ENCODE measurements at places on chromosomes 7 and 10. TPM values are rescaled to one million over a fixed set of nuclear protein-coding genes. Genes with fewer than 3 reads are reported as not detected.

GLI3 gene
- 34.0 TPM for total RNA-seq

ABCA13 gene
- total RNA-seq = 0.08 TPM

ZNF25 gene
- total RNA-seq = 9.3 TPM

IPMK gene
- 3.7 TPM for total RNA-seq

GIMAP1 gene
- under 0.01 TPM for total RNA-seq

MTG1 gene
- total RNA-seq = 16.0 TPM

METTL27 gene
- total RNA-seq = 8.1 TPM

GJD4 gene
- not detected for total RNA-seq

SH2B2 gene
- 7.0 TPM for total RNA-seq

CLDN15 gene
- total RNA-seq = 1.3 TPM

EPHA1 gene
- total RNA-seq = 0.91 TPM

LEP gene
- total RNA-seq = not detected

UTF1 gene
- not detected for total RNA-seq

CCL24 gene
- not detected for total RNA-seq

AKR1C2 gene
- total RNA-seq = 3.7 TPM

CLIP2 gene
- 35.5 TPM for total RNA-seq

TMEM176B gene
- not detected for total RNA-seq

SYT15 gene
- 0.24 TPM for total RNA-seq

SVOPL gene
- total RNA-seq = not detected

SNX10 gene
- 0.26 TPM for total RNA-seq

ATAD1 gene
- total RNA-seq = 26.2 TPM

PNLIP gene
- total RNA-seq = not detected

H2BK1 gene
- not detected for total RNA-seq

PANK1 gene
- total RNA-seq = 5.3 TPM

ANKRD30A gene
- total RNA-seq = not detected

LRIT1 gene
- total RNA-seq = not detected

PTN gene
- 34.1 TPM for total RNA-seq

NDUFB8 gene
- 232 TPM for total RNA-seq

MKI67 gene
- 16.5 TPM for total RNA-seq

TLL2 gene
- total RNA-seq = 0.26 TPM

MET gene
- 11.2 TPM for total RNA-seq

OPN4 gene
- total RNA-seq = not detected

RBM20 gene
- total RNA-seq = 1.2 TPM

OR2A12 gene
- total RNA-seq = not detected

TEX36 gene
- total RNA-seq = not detected

DEPP1 gene
- 11.5 TPM for total RNA-seq

PCLO gene
- 0.96 TPM for total RNA-seq

ASIC3 gene
- 0.96 TPM for total RNA-seq

RHEB gene
- 65.6 TPM for total RNA-seq

HOXA5 gene
- 134 TPM for total RNA-seq

ALOX5 gene
- 0.08 TPM for total RNA-seq

TEX47 gene
- not detected for total RNA-seq

LIPF gene
- total RNA-seq = not detected

ZNF37A gene
- total RNA-seq = 4.9 TPM

ZNF365 gene
- total RNA-seq = 3.4 TPM

HOXA3 gene
- 8.1 TPM for total RNA-seq

FAM25A gene
- not detected for total RNA-seq

ANKRD61 gene
- 0.39 TPM for total RNA-seq

BAIAP2L1 gene
- total RNA-seq = 5.4 TPM

DENND11 gene
- 6.8 TPM for total RNA-seq

LBX1 gene
- total RNA-seq = not detected

All from epithelial cell of alveolus of lung (primary cell).